ENCODE measurements at places on chromosomes 1 and 21. TPM values are rescaled to one million over a fixed set of nuclear protein-coding genes. Genes with fewer than 3 reads are reported as not detected.

PDZK1IP1 gene
- total RNA-seq, result not detected

DNA sequence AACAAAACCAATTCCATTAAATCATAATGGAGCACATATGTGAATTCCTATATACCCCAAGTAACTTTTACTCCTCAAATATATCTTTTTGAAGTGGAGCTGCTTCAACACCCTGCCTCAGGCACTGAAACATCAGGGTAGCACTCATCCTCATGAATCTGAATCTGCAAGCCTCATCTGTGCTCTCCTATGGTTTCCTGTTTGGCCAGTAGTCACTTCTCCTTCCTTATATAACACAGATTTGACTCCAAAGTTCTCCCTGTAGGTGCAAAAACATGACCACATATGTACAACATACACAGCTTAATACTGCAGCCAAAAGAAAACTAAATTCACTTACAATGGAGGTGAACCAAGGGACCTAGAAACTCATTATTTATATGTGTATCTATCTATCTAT is 7.2 kb downstream of the TRIT1 start:
- no peak for DNase-seq

- DNase-seq, result no peak
Measured at GRCh38 chr21:41965045-41965444, 11.2 kb upstream of the C2CD2 start.

- DNase-seq, result no peak
Measured at GRCh38 chr1:66381621-66382275, 152.2 kb upstream of the SGIP1 start.

DNA sequence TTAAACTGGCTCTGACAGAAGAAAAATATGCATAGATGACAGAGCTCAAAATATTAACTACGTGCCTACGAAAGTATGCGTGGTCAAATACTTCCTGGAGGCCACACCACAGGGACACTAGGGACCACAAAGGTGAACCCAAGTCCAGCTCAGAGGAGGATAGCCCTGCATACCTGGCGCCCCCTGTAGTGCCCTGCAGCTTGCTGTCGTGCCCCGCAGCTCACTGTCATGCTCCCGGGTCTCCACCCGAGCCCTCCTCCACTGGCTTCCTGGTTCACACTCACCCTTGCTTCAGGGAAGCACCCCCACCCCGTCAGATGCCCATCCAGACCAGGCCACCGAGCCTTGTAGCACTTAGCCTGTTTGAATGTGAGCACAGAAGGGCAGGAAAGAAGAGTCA is 16.7 kb upstream of the NADK start:
- no peak for DNase-seq

All from HT1080 (cell line).